NCI-H1694 (cell line): ENCODE measurements at places on chromosomes 16 and 17.

DNA sequence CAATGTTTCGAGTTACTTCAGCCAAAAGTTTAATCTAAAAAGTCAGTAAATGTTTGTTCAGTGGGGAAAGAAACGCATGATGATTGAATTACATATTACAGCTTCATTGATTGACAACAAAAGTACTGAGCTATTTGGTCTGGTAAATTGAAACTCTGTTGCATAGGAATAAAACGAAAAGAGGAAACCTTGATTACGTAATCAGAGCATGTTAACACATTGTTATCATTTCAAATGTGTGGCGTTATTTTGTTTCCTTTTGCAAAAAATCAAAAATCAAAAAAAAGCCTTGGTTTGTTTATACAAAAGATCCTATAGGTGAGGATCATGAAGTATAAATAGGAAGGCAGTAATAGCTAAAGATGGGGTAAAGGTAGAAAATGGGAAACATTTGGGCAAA lies 19.5 kb upstream of the CA10 start:
- no peak for DNase-seq

- no peak for DNase-seq
These were observed 13.7 kb upstream of the CDC42EP4 start for GRCh38 chr17:73325527-73325842.

- no peak for DNase-seq
These were observed 265.5 kb upstream of the CCL2 start for GRCh38 chr17:33989361-33990148.

DNA sequence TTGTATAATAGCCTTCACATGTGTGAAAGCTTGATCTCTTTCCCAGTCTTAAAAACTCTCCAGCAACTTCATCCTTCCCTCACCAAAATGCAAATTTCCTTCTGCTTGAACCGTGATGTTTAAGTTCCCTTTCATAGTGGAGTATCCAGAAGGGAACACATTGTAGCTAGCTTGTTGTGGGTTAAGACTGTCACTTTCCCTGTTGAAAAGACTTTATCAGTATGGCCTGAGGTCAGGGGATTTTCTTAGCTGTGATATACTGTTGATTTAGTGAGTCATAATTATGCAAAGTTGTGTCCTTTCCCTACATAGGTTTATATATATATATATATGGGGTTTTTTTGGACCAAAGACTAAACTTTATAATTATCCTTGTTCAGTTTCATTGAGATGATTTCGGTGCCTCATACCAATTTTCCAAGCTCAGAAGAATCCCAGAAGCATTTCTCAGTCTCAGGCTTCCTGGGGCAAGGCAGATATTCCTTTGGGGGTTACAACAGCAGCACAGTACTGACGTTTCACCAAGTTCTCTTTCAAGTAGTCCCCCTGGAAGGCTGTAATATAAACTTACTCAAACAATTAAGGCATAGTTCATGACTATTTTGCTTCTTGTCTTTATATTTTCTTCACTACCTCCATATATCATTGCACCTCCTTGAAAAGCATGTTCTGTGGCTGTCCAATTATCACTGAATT lies 35.7 kb downstream of the ESRP2 start:
- DNase-seq: no peak

- DNase-seq: no peak
These were observed 51.8 kb upstream of the ENDOV start for GRCh38 chr17:80363120-80363515.

DNA sequence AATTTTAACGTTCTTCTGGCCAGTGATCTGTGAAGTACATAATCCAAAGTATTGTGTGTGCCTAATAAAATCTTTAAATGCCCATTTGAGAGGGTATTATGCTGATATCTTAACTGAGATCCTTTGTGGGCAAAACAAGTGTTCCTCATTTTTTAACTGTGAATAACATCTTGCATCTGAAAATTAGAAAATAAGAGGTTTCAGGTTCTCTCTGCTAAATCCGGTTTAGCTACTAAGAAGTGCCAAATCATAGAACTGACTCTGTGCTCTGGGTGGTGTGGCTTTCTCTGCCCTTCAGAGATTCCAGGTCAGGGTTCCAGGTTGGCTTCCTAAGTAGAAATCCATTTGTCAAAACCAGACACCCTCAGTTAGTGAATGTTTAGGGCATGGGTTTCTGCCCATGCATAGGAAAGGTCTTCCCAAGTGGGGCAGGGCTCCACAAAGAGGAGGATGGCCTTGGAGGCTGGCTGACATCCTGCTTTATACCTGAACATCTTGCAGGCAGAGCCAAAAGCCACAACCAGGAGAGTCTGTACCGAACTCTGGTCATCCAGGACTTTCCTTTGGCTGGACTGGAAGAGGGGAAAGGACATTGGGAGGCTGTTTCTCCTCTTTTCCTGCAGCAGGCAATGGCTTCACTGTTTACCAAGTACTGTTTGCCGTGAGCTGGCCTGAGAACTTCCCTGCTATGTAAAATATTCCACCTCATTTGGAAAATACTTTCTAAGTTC lies 8.5 kb downstream of the ALDH3A2 start:
- no peak for DNase-seq

- DNase-seq: no peak
These were observed 37.4 kb upstream of the EMP2 start for GRCh38 chr16:10617662-10618420.

DNA sequence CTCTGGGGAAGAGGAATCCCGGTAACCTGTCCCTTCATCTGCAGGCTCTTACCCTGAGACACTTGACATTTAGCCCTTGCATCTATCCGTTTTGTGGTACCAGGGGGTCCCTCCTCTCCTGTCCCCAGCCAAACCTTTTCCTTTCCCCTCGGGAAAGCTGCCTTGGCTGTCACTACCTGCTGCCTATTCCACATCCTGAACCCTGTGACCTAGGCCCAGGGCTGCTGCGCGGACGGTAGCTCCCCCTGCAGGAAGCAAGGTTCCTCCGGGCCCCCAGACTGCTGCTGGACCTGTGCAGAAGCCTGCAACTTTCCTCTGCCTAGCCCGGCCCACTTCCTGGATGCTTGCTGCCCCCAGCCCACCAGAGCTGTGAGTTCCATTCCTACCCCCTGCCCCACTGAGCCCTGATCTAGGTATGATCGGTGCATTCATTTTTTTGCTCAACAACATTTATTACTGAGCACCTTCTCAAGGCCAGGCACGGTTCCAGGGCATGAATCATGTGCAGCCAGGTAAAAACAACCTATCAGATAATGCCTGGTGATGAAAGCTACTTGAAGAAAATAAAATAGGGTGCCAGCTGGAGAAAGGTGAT lies 10.5 kb upstream of the ALDOA start:
- DNase-seq: no peak

GRCh38 chr17:75752802-75753513 lies 12.0 kb downstream of the GALK1 start:
- DNase-seq: no peak
